ENCODE measurements at places on chromosomes 2 and 18.
A peak's percentile ranks its signal among the peaks of the same experiment; 100 is the strongest.

GRCh38 chr2:190804182-190804795 is 76.3 kb upstream of the GLS start:
- DNase-seq, result no peak

DNA sequence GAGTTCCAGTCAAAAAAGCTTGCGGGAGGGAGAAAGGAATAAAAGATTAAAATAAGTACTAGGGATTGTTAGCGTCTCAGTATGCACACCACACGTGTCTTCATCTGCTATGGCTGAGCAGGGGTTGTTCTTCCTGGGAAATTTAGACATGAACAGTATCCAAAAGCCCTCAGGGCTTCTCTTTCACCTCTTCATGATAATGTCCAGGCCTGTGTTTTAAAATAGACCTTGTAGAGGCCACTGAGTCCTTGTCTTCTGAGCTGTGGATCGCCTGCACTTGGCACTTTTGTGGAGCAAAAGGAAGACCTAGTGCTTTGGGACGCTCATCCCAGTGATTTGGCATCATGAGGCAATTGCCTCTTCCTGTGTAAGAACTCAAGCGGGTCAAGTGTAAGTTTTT is 52.4 kb downstream of the CFAP221 start:
- DNase-seq, result no peak

DNA sequence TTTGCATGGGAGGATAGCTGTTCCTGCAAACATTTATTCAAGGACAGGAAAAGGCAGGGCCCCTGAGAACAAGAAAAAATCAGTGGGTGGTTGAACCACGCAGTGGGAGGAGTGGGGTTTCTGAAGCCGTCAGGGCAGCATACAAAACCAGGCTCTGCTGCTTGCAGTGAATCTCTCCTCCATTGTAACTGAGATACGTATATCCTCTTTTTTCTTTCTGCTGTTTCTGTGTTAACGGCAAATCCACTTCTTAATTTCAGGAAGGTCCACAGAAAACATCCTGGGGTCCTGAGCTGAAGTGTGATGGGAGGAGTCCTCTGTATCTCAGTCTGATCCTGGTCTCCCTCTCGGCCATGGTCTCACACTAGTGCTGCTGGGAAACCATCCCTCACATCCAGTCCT is 27.2 kb upstream of the KCNF1 start:
- no peak for DNase-seq

DNA sequence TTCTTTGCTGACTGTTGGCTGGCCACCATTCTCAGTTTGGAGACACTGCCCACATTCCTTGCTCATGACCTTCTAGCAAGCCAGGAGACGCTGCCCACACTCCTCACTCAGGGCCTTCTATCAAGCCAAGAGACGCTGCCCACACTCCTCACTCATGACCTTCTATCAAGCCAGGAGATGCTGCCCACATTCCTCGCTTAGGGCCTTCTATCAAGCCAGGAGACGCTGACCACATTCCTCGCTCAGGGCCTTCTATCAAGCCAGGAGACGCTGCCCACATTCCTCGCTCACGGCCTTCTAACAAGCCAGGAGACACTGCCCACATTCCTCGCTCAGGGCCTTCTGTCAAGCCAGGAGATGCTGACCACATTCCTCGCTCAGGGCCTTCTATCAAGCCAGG is 131.3 kb upstream of the CBLN2 start:
- DNase-seq, result no peak

- no peak for DNase-seq
These were observed 130.9 kb upstream of the SMAD7 start for GRCh38 chr18:49081511-49082155.

DNA sequence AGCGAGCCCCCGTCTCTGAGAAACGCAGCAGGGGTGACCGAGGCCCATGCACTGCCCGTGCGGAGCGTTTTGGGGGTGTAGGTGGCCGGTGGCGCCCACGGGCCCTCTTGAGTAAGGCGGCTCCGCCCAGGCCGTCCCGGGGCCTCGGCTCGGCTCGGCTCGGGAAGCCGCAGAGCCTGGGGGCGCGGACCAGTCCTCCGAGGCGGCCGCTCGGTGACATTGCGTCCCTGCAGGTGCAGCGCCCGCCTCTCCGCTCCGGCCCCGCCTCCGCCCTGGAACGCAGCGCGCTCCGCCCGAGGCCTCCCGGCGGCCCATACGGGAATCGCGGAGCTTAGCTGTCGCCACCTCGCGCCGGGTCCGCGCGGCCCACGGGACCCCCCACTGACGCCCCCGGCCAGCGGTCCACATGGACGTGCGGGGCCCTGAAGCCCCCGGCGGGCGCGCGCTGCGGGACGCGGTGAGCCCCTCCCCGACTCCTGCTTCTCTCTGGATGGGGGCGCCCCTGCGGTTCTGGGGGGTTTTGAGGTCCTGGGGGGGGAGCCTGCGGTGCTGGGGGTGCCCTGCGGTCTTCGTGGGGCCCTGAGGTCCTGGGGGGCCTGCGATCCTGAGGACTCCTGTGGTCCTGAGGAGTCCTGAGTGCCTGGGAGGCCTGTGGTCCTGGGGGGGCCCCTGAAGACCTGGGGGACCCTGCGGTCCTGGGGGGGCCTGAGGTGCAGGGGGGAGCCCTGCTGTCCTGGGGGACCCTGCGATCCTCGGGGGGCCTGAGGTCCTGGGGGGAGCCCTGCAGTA is at the start of gene HSBP1L1:
Gene HSBP1L1, plus strand, starts transcription at position 314 of the 789 bp plus-strand sequence. Its CDS starts 93 bp downstream, at position 407.
- no peak for DNase-seq

DNA sequence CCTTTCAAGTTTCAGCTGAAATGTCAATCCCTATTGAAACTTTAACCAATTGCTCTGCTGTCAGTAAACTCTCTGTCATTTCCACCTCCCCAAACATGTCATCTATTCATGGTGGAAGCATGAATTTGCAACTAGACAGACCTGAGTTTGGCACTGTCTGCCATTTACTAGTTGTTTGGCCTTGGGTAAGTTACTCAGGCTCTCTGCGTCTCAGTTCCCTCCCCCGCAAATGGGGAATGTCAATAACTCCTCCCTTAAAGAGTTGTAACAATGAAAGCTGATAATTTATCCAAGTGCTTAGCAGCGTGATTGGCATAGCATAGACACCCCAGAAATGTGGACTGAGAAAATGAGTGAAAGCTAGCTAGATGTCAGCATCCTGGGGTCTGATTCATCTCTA is 73.3 kb upstream of the THOC1 start:
- no peak for DNase-seq

DNA sequence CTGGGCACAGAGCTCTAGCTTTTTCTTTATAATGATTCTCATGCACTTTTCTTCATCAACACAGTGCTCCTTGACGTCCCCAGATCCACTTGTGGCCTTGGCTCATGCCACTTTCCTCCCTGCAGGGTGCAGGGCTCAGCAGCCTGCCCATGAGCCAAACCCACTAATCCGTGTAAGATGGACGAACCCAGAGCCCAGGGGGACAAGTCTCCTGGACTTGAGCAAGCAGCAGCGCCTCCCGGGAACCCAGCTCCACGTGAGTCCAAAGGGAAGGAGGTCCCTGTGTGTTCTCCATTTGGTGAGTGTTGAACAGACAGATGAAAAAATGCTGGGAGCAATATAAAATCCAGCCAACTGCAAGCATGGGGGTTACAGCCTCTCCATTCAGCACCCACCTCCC is 470.6 kb upstream of the HS6ST1 start:
- DNase-seq, result no peak

- no peak for DNase-seq
These were observed 11.3 kb downstream of the GPR17 start for GRCh38 chr2:127657232-127657595.

DNA sequence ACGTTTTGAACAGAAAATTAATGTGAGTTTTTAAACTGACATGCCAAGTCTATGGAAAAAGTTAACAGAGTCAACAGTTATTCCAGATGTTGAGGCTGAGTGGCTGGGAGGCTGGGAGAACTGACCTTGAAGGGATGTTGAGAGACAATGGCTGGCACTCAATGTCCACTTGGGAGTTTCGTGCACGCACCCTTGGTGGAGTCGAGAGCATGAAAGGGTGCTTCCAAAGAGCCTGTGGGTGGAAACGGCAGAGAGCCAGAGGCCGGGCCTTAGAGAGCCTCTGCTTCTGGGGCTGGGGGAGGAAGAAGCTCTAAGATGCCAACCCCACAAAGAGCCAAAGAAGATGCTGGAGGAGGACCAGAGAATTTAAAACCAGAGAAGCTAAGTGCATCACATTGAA is 63.4 kb upstream of the L3MBTL4 start:
- no peak for DNase-seq

- no peak for DNase-seq
These were observed 47.4 kb downstream of the MGAT5 start for GRCh38 chr2:134301099-134301927.

DNA sequence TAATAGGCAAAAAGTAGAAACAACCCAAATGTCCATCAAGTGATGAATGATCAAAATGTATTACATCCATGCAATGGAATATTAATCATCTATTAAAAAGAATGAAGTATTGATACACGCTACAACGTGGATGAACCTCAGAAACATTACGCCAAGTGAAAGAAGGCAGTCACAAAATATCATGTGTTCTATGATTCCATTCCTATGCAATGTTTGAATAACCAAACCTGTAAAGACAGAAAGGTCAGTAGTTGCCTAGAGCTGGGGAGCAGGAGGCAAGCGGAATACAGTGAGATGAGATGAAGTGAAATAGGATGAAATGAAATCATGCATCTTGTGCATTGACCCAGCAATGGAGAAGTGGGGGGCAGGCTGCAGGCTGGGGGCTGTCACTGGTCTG is 17.9 kb upstream of the COL6A3 start:
- DNase-seq, result no peak

GRCh38 chr2:86785456-86785855 is 5.3 kb downstream of the CD8A start:
- DNase-seq, result no peak

- DNase-seq, result no peak
These were observed 27.0 kb upstream of the ACVR1 start for GRCh38 chr2:157903151-157903550.

GRCh38 chr18:74731097-74731496 is 133.4 kb downstream of the ZNF407 start:
- no peak for DNase-seq

DNA sequence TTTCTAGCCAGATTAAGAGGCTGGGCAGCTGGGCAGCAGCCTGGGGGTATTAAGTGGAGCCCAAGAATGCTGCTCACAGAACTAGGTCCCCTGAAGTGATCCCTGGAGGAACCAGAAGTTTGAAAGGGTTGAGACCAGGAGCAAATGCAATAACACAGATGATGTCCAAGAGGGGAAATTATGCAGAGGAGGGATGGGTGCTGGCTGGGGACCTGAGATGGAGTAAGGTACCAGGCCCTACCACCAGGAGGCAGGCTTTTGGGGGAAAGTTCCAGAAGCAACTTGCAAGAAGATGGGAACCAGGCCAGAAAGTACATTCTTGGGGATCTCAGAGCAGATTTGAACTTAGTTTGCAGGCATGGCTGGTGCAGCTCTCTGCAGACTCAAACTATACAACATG is 175.1 kb downstream of the NCK2 start:
- peak; percentile 11 for DNase-seq

GRCh38 chr2:44119878-44120277 is 48.8 kb upstream of the PPM1B start:
- no peak for DNase-seq

DNA sequence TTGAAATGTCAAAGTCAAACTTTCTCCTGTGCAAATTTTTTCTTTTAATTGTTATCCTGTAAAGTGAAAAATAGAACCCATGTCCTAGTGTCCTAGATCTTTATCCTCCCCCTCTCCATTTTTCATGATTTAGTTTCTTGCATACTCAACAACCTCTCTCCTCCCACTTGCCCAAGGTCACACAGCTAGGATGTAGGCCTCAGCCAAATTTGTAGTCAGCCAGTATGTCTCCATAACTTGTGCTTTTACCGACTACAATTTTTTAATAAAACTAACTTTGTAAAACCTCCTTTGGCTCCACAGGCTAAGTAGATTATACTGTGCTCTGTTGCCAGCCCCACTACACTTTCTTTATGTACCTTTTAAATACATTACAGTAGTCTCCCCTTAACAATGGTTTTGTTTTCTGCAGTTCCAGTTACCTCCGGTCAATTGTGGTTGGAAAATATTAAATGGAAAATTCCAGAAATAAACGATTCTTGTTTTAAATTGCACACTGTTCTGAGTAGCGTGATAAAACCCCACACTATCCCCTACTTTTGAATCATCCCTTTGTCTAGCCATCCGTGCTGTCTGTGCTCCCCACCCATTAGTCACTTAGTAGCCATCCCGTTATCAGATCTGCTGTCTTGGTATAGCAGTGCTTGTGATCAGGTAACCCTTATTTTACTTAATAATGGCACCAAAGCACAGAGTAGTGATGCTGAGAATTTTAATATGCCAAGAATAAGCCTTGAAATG is 22.8 kb downstream of the GULP1 start:
- DNase-seq, result no peak

- DNase-seq, result no peak
These were observed 5.9 kb downstream of the RRM2 start for GRCh38 chr2:10128420-10128819.

DNA sequence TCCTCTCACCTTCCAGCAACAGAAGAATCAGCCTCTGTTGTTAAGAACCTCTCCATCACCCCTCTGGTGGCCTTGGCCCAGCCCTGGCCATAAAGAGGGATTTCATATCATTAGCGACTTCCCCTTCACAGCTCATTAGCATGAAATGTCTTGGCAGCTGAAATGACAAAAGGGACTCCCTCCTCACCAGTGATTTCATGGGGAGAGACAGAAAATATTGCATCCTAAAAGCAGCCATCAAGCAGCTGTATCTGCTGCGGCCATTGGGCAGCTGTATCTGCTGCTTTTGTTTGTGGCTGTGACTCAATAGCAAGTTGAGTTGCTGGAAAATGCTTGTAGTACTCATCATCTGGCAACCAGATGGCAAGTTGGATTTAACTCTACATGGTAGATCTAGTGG is 105.9 kb upstream of the RMDN2 start:
- peak; percentile 34 for DNase-seq

GRCh38 chr2:129611471-129611870 is 368.0 kb upstream of the RAB6C start:
- DNase-seq, result no peak

- no peak for DNase-seq
These were observed 593.7 kb upstream of the CHAC2 start for GRCh38 chr2:53173698-53174455.

- no peak for DNase-seq
These were observed 95.4 kb downstream of the HAUS1 start for GRCh38 chr18:46199515-46200147.

GRCh38 chr2:83051538-83052170 is 1407.4 kb downstream of the SUCLG1 start:
- DNase-seq, result no peak

GRCh38 chr2:96924775-96925747 is 55.2 kb upstream of the SEMA4C start:
- DNase-seq, result no peak

GRCh38 chr2:79084495-79085135 is 3.2 kb downstream of the REG1B start:
- no peak for DNase-seq

DNA sequence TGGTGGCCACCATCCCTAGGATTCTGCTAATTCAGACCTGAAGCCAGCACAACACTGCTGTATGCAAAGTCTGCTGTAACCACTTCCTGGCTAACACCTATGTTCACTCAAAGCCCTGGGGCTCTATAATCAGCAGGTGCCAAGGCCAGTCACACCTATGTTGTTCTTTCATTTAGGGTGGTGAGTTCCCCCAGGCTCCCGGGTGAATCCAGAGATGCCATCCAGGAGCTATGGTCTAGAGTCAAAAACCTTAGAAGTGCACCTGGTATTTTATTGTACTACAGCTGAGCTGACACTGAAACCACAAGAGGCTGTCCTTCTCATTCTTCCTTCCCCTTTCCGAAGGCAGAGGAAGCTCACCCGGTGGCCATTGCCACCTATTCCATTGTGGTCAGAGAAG is 46.2 kb upstream of the CCDC141 start:
- DNase-seq, result no peak
